ENCODE measurements at places on chromosomes 11 and 22.

GRCh38 chr11:64268025-64268892, 16.2 kb downstream of the BAD start:
- no peak for DNase-seq

- DNase-seq = no peak
Observed at GRCh38 chr22:32866953-32867352, 65.4 kb downstream of the TIMP3 start.

GRCh38 chr22:49828599-49828965, 909 bp upstream of the BRD1 start:
- no peak for DNase-seq

GRCh38 chr11:12330485-12331231, 46.7 kb upstream of the PARVA start:
- DNase-seq = no peak

DNA sequence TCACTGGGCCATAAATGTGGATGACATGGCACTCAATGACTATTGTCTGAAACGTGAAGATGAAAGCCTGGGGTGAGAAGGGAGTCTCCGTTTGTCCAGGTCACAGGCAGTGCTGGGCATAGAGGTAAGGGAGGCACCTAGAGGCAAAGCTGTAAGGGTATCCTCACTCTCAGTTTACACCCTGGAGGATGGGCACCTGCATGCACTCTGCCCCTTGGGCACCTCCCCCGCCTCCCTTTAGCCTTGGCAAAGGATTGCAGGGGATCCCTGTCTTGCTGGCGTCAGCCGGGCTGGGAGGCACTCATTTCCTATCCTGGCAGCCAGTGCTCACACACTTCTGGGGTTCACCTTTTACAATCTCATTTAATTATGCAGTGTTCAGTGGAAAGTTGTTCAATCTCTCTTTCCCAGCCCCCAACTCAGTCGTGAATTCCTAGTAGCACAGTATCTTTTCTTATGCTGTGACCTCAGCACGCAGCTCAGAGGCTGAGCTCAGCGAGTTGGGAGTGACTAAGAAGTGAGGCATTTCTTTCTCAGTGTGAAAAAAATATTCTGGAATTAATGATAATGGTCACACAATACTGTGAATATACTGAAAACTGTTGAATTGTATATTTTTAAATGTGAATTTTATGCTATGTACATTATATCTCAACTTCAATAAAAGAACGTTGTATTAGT, 866.6 kb downstream of the BRD1 start:
- no peak for DNase-seq

DNA sequence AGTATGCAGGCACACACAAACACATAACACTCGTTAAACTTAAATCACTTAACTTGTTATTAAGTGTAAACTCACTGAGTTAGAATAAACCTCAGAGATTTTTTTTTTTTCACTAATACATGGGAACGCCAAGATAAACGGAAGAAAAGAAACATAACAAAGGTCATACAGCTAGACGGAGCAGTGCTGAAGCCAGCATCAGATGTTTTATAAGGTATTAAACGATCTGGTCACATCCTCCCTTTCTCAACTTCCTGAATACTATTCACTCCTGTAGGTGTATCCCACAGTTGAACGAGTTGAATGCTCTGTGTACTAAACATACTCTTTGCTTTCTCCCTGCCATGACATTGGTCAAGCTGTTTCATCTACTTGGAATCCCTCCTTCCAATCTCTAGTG, 212.0 kb downstream of the SWAP70 start:
- no peak for DNase-seq

- DNase-seq = no peak
Observed at GRCh38 chr11:57190548-57190947, 8.8 kb downstream of the LRRC55 start.

DNA sequence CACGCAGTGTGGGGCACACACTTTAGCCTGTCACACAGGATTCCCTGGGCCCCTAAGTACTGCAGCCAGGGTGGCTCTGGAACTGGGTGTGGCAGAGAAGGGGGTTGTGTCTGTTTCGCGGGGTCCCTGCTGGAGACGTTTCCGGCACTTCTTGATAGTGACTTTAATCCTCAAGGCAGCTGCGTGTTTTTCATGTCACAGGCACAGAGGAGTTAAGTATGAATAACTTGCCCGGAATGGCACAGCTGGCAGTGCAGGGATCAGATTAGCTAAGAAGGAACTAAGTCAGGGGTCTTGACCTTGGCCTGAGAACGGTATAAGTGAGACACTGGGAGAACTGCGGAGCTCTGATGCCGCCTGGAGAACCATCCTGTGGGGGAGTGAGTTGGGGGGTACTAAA, 7.5 kb upstream of the KRTAP5-7 start:
- DNase-seq = no peak

- no peak for DNase-seq
Observed at GRCh38 chr22:29715240-29715639, 4.6 kb upstream of the CABP7 start.

DNA sequence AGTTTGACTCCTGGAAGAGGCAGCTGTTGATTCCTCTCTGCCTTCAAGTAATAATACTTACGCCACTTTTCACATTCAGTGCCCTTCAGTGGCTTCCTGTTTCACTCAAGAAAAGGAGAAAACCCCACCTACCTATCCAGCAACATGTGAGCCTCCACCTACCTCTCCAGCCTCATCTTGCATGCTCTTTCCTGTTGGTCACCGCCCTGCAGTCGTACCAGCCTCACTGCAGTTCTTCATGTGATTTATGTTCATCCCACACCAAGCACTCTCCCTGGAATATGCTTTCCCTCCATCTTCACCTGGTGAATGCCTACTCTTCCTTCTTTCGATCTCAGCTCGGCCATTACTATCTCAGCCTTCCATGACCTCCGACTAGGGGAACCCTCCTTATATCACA, 21.8 kb upstream of the YWHAH start:
- DNase-seq = no peak

DNA sequence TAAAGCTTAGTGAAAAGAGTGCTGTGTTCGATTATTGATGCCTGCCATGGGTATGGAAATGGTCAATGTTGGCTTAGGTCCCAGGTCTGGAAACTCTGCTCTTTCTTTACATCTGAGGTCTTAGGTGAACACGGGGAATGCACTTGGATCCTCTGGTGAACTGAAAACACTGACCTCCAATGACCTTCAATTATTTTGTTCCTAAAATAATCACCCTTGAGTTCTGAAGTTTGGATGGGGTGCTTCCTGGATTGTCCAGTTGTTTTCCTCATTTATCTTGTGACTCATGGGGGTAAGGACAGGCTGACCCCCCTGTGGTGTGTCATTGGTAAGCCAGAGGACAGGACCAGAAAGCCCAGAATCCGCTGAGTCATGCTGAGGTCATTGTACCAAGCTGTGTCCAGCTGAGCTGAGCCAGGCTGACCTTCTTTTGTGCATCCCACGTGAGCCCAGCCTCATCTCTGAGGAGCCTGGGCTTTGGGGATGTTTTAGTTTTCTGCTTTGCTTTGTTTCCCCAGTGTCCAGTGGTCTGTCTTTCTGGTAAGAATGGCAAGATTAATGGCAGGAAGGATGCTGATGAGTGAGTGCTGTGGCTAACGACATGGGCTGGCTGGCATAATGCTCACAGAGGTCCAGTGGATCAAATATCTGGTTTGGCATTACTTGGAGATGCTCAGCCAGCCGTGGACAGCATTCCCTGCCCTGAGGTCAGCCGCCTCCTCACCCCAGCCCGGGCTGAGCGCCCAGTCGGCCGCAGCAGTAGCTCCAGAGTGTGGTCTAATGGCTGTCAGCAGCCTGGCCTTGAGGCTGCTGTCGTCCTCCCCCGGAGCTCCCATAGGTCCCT, 35.6 kb downstream of the AMPD3 start:
- no peak for DNase-seq

- DNase-seq = no peak
Observed at GRCh38 chr11:1087961-1088926, 13.6 kb downstream of the MUC2 start.

GRCh38 chr22:42214633-42215415, 55.6 kb downstream of the TCF20 start:
- no peak for DNase-seq

DNA sequence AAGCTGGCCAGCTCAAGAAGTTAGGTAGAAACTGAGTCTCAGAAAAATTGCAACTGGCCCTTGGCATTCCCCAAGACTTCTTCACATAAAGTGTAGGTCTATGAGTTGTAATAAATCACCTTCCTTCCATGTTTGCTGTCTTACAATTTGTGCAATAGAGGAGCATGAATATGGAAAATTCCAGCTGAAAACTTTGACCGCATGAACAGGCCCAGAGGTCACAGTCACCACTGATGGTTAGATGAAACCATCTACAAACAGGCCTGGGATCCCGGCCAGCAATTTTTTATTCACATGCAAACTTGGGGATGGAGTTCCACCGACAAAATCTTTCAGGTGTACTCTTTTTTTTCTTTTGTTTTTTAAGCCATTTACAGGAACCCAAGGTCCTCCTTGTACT, 88.1 kb downstream of the SERGEF start:
- DNase-seq = no peak

DNA sequence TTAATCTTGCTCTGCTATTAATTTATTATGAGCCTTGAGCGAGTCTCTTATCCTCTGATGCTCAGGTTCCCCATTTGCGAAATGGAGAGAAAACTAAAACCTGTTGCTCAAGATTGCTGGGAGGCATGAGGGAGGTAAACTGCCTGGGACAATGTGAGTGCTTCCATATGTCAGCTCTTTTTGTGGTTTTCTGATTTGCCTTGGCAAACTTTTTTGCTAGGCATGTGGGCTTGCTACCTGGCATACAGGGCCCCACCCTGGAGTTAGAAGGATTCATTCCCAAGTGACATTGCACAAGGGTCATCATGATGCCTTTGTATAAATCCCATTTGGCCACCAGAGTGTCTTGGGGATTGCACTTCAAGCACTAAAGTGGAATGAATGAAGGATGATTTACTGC, 22.4 kb downstream of the TSPAN18 start:
- DNase-seq = no peak

DNA sequence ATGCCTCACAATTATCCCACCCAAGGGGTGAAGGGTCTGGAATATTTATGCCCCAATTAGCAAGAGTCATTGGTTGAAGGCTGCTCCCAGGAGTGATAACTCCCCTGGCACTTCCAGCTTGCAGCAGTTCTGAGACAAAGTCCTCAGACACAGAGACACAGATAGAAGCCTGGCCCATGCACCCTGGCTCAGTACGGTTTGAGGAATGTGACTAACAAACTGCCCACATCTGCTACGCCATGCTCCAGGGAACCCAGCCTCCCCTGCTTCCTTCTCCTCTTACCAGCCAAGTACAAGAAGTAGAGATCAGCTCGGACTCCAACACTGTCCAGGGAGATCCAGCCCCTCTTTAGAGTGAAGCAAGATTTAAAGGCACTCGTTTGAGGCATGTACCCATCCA, 48.5 kb upstream of the BMAL1 start:
- no peak for DNase-seq

GRCh38 chr11:27699242-27699925, 871 bp downstream of the BDNF start:
- DNase-seq = no peak

GRCh38 chr11:92384358-92384757, 159.7 kb downstream of the FAT3 start:
- DNase-seq = no peak

DNA sequence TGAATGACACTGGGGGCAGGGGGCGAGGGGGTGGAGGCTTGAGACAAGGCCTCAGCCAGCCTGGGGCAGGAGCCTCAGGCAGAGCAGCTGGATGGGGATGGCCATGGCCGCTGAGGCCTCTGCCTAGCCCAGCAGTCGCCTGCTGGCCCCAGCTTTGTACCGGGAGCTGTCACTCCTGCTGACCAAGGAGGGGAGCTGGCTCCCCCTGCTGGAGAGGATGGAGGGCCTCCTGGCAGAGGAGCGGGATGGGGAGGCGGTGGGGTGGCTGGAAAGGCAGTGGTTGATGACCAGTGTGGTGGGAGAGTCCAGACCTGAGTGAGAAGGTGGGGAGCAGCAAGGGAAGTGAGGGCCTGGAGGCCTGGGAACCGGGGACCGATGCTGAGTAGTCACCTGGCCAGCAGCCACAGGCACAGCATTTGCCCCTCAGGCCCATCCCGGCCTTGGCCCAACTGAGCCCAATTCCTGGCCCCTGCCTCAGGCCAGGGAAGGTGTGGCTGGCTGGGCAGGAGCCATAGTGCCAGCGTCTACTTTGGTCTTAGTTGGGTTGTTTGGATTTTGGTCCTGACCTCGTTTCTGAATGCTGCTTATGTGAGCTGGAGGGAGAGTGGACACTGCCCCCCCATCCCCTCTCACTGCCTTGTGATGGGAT, 6.0 kb upstream of the SUSD2 start:
- peak; percentile 51 for DNase-seq

GRCh38 chr11:69539416-69540117, 58.1 kb downstream of the LINC01488 start:
- no peak for DNase-seq

DNA sequence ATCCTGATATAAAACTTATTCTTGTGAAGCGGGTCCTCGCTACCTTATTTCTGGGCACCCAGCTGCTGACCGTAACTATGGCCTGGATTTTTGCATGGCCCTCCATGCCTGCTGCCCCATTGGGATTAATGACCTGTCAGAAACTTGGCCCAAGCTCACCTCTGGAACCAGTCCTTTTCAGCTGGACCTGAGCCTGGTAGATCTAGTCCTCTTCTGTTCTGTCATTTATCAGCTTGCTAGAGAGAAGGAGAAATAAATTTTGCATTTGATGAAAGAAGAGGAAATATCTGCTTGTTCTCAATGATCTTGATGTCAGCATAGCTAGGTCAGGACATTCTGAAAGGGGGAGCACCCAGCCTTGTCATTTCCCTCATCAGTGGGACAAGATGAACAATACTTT, 387.8 kb upstream of the LARGE1 start:
- no peak for DNase-seq

GRCh38 chr22:50473855-50474671, 772 bp downstream of the SBF1 start:
- DNase-seq = peak; percentile 34

- no peak for DNase-seq
Observed at GRCh38 chr11:82261367-82261766, 472.3 kb downstream of the FAM181B start.

DNA sequence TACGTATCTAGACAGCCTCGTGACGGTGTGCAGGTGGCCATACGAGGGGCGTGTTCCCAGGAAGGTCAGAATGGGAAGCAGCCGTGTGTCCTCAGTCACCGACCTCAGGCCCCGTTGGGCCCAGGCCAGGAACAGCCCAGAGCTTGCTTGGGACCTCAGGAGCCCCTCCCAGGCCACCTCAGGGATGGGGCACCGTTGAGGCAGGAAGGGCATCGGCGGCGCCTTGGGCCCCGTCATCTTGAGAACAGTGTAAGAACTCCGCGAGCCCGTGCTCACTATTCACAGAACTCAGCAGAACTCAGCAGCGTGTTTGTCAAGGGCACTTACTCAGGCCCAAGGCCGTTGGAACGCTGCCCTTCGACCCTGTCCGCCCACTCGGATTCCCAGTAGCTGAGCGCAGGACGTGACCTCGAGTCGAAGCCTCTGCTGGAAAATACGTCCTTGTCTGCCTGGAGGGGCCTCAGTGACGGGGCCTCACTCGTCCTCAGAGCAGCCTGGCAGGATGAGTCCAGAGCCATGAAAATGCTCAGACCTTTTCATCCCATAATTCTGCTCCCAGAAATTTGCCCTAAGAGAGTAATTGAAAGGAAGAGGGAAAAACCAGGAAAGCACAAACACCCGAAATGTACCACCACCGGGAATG, 1134.8 kb downstream of the BRD1 start:
- DNase-seq = no peak
